ENCODE measurements at places on chromosomes 1 and 21.
A peak's percentile ranks its signal among the peaks of the same experiment; 100 is the strongest.

- DNase-seq: no peak
These were observed 6.1 kb downstream of the ATAD3A start for GRCh38 chr1:1517973-1518620.

- no peak for DNase-seq
These were observed 206.6 kb downstream of the URB2 start for GRCh38 chr1:229832695-229833094.

DNA sequence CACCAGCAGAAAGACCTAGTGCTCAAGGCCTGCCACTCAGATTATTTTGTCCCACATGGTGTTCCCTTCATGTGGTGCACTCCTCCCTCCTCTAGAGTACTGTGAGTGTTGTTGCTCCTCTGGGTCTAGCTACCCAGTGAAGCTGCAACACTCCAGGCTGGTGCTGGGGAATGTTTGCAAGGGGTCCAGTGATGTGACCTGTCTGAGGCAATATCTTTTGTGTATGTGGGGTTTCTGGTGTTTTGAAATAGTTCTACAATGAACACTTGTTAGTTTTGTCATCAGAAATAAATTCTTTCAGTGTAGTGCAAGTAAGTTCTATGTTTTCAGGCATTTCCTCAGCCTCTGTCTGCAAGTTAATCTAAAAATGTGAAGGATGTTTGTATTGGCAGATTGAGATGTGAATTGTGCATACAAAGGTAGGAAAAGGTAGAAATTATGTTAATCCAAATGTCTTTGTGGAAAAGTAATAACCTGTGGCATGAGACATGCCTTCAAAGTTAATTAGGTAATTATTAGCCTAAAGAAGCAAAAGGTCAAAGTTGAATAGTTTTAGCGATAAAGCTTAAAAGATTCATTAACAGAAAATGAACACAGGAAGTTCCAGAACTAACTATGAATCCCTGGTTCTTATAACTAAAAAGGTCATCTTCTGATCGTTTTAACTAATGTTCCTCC is 616.8 kb downstream of the LTN1 start:
- no peak for DNase-seq

GRCh38 chr1:212254853-212255363 is 30.3 kb upstream of the PPP2R5A start:
- DNase-seq: no peak

GRCh38 chr1:233673947-233674431 is 60.1 kb downstream of the KCNK1 start:
- DNase-seq: no peak

DNA sequence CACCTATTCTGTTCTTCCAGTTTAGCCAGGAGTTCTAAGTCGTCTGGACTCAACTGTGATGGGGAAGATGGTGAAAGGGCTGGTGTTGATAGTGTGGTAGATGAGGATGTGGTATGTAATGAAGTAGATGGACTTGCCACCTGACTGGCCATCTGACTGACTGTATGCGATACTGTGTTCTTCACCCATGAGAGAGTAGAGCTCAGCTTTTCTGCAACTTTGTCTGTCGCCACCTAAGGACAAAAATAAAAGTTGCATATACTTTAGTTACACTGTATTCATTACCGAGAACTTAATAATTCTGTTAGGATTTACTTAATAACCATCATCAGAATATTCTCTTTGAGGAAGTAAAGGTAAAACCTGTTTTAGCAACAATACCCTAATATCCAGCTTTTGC is 48.5 kb downstream of the EVI5 start:
- no peak for DNase-seq

DNA sequence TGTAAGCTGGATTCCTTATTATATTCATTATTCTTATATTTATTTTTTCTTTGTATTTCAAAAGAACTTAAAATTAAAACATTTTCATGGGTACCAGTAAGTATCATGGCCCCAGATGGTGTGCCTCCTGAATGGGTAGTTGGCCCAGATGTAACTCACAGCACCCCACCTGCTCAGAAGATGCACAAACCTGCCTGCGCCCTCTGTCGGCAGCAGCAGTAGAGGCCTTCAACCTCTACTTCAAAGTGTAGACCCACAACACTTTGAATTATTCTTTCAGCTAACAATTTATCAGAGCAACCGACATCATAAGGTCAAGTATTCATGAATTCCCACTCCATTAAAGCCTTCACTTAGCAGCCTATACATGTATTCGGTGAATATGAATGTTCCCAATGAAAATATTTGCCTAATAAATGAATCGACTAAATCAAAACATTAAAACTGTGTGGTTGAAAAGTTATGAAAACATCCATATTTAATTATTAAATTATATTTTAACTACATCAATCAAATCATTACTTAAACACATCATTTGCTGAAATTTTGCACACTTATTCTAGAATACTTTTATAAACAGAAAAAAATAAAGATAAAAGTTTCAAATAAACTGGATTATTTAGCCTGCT is 25.4 kb downstream of the PIGM start:
- peak; percentile 53 for DNase-seq

DNA sequence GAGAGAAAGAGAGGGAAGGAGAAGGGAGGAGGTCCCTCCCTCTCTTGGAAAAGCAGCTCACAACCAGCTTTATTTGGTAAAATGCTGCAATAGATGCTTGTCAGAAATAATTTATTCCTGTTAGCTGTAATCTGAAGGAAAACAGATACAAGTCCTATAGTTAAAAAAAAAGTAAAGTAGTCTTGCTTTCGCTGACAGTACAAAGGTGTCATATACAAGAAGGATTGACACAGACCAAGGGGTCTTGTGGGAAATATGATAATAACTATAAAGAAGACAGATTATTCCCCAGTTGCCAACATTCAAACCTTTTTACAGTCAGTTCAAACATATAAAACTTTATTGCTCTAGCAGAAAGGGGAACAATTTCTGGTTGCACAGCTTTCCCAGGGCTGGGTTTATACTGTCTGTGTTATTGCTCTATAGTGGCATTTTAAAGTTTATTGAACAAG is 145.0 kb downstream of the PBX1 start:
- no peak for DNase-seq

DNA sequence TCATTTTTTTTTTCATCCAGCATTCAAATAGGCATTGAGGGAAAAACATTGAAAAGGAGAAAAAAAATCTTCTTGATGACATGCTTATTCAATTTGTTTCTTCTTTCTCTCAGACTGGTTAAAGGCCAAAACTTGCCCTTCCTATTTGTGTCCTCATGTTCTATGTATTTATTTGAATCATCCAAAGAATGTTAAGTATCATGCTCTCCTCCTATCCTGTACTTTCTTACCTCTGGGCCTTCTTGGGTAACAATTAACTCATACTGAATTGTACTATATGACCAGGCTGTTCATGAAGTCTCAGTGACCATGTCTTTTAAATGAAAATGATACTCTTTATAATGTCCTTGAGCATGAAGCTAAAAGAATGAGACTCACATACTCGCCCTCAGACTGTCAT is 36.5 kb upstream of the DENND1B start:
- no peak for DNase-seq

DNA sequence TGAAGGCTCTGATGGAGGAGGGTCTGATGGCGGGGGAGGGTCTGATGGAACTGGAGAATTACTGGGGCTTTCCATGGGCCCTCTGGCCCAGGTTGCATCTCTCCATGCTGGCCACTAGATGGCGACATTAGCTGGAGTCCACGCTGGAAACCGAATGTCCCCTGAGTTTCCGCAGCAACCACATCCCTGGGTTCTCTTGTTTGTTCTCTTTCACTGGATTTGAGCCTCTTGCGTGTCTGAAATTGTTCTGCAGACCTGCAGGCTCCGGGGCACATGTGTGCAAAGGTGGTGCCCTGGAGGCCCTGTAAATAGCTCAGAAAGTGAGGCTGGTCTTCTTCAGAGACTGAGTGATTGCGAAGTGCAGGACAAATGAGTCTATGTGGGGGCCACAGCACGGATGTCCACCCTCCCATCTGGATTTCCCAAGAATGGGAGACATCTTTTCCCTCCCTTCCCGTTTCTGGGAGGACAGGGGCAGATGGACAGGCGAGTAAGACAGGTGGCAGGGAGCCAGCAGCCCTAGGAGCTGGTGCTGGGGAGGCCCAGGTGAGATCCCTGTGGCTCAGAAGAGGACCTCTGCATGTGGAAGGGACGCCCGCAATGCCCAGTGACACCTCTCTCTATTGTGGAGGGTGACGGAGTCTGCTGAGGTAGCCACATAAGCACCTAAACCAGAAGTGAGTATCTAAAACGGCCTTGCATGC is 73.2 kb upstream of the ABCG1 start:
- DNase-seq: peak; percentile 34

DNA sequence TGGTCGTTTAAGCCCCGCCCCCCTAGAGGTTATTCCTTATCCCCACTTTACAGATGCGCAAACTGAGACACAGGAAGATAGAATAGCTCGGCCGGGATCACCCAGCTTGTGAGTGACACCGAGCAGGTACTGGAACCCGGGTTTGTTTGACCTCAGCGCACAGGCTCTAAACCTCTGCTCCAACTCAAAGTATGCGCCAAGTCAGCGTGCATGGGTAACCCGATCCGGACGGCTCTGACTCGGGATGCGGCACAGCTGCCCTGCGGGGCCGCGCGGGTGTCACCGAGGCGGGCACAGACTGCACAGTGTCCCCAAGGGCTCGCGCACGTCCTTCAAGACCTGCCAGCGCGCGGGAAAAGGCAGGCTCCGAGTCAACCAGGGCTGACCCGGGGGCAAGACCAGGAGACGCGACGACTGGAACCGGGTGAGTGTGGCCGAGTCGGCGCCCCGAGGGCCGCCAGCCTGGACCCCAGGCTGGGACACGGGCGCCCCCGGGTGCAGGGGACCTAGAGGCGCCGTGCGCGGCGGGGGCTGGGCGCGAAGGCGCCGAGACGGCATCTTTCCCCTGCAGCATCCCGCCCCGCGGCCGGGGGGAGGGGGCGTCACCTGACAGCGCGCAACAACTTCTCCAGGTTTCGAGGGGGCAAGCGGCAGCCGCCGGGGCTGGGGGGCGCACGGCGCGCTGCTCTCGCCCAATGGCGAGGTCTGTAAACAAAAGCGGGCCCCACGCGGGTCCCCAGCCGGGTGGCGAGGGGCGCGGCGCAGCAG is 101.9 kb upstream of the SOD1 start:
- no peak for DNase-seq

- no peak for DNase-seq
These were observed 326.4 kb downstream of the NTNG1 start for GRCh38 chr1:107467286-107467685.

GRCh38 chr1:58802640-58803399 is 19.0 kb upstream of the JUN start:
- DNase-seq: no peak

GRCh38 chr1:116078699-116079223 is 32.4 kb upstream of the MAB21L3 start:
- no peak for DNase-seq

DNA sequence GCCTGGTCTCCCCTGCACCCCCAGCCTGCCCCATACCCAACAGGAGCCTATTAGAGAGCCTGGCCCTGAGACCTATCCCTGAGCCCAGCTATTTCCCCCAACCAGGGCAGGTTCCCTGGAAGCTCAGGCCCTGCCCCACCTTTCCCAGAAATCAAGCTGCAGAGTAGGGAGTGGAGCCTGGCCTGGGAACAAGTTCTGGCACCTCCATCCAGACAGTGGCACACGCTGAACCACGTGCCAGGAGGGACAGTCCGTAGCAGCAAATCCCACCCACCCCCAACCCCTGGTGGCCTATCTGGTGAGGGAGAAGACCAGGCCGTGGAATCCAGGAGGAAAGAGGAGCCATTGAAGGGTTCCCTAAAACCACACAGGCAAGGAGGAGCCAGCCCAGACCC is 22.6 kb downstream of the TNNT2 start:
- DNase-seq: no peak

- no peak for DNase-seq
These were observed 1.4 kb downstream of the MAGI3 start for GRCh38 chr1:113391649-113392271.

GRCh38 chr1:11977625-11978024 is 2.6 kb upstream of the MFN2 start:
- no peak for DNase-seq

GRCh38 chr1:150974580-150975478 is at the start of gene CERS2:
TSS of gene CERS2 (minus strand) at chr1:150974835. CDS start at chr1:150969090, 5,745 bp downstream.
- DNase-seq: peak; percentile 50

GRCh38 chr1:20921285-20921684 is 134.2 kb upstream of the HP1BP3 start:
- DNase-seq: no peak

DNA sequence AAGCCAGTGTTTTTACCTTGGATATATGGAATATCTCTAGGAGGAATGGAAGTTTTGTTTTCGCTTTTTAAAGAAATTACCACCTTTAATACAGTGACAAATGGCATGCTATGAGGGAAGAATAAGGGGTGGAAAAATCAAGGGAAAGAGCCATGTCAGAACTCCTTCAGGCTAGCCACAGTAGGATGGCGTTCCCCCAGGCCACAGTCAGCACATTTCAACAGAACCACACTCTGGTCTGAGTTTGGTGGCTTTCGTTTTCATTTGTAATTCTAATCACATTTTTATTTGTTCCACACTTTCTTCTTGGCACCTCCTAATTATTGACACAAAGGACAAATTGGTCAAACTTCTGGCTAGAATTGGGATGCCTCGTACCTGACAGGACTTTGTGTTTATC is 60.3 kb upstream of the RCOR3 start:
- no peak for DNase-seq

DNA sequence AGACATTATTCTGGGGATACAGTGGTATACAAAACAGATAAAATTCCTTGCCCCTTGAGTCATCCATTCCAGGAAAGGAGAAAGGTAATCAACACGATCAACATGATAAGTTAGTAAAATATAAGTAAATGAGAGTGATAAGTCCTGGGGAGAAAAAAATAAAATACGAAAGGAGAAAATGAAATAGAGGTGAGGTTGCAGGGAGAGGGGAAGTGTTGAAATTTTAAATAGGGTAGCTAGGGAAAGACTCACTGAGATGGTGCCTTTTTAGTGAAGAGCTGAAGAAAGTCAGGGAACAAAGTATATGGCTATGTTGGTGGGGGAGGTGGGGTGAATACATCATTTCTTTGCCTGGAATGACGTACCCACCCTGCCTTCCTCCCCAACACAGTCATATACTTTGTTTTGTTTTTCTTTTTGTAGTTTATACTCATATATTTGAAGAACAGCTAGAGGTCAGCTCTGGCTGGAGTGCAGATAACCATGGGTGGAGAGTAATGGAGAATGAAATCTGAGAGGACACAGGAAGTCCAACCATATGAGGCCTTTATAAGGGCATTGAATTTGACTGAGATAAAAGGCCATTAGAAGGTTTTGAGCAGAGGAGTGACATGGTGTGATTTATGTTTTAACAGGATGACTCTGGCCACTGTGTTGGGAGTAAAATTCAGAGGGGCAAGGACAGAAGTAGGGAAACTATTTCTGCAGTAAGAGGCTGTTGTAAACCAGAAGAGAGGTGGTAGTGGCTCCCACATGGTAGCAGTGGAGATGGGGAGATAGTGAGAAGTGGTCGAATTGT is 54.8 kb downstream of the OSBPL9 start:
- DNase-seq: no peak

GRCh38 chr21:29939104-29939923 is 482 bp downstream of the GRIK1 start:
- no peak for DNase-seq
